ENCODE measurements at places on chromosomes 12 and 14. TPM values are rescaled to one million over a fixed set of nuclear protein-coding genes. Genes with fewer than 3 reads are reported as not detected.

The KRT81 gene
- polyA plus RNA-seq = not detected

- H3K4me1 ChIP-seq = peaks cover 24% of the 10 kb centered on the region
- DNase-seq = peak; percentile 39
- H3K27me3 ChIP-seq = no peaks in the 10 kb centered on the region
- peak overlapping the region; percentile 79 for H3K27ac ChIP-seq
Measured at GRCh38 chr12:27013611-27014084, 536 bp downstream of the TM7SF3 start.

- DNase-seq = no peak
- H3K27me3 ChIP-seq = no peaks in the 10 kb centered on the region
- H3K4me1 ChIP-seq = no peaks in the 10 kb centered on the region
- H3K4me3 ChIP-seq = no peak overlapping the region
- no peaks in the 10 kb centered on the region for H3K36me3 ChIP-seq
Measured at GRCh38 chr12:14238221-14238792, 127.2 kb upstream of the ATF7IP start.

GRCh38 chr12:22329621-22330020, 4.9 kb downstream of the ST8SIA1 start:
- H3K36me3 ChIP-seq = no peaks in the 10 kb centered on the region
- no peaks in the 10 kb centered on the region for H3K4me1 ChIP-seq
- no peaks in the 10 kb centered on the region for H3K27me3 ChIP-seq
- H3K4me3 ChIP-seq = no peak overlapping the region
- no peak overlapping the region for H3K27ac ChIP-seq

- H3K27ac ChIP-seq = no peak overlapping the region
- no peaks in the 10 kb centered on the region for H3K36me3 ChIP-seq
- H3K4me1 ChIP-seq = no peaks in the 10 kb centered on the region
- no peak for DNase-seq
- no peaks in the 10 kb centered on the region for H3K27me3 ChIP-seq
- no peak overlapping the region for H3K4me3 ChIP-seq
Measured at GRCh38 chr14:58839233-58839632, 201.5 kb downstream of the DACT1 start.

GRCh38 chr12:58455136-58455535, 465.2 kb downstream of the LRIG3 start:
- no peak overlapping the region for H3K27ac ChIP-seq
- H3K4me1 ChIP-seq = no peaks in the 10 kb centered on the region
- H3K4me3 ChIP-seq = no peak overlapping the region
- DNase-seq = no peak
- H3K36me3 ChIP-seq = no peaks in the 10 kb centered on the region
